ENCODE measurements at places on chromosomes 16 and 17.
A peak's percentile ranks its signal among the peaks of the same experiment; 100 is the strongest.

DNA sequence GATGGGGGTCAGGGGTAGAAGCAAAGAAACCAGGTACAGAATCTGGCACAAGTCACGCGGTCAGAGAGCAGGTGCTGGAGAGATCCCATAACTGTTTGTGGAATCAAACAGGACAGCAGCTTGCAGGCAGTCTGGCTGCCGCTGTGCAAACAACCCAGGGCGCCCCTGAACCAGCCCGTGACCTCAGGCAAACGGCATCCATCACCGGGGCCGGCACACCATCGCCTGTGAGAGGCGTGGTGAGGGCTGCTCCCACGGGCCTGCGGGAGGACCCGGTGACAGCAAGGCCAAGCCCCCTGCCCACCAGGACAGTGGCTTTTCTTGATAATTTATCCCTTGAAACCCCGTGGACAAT lies 47.9 kb downstream of the CBFA2T3 start:
- no peak for DNase-seq

DNA sequence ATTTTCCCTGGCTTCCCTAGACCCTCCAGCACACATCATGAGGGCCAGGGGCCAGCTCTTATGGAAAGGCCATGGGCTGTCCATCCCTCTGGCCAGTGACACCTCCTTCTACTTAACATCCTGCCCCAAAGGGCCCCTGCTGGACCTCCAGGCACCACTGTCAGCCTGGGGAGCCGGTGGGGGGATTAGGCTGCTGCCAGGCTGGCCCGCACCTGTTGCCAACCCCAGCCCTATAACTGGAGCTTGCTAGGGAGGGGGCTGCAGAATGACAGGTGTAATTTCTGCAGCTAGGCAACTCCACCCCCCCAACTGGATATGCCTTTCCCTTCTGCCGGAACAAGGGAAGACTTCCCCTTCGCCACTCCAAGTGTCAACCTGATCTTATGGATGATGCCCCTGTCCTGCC lies 12.5 kb downstream of the RARA start:
- no peak for DNase-seq

DNA sequence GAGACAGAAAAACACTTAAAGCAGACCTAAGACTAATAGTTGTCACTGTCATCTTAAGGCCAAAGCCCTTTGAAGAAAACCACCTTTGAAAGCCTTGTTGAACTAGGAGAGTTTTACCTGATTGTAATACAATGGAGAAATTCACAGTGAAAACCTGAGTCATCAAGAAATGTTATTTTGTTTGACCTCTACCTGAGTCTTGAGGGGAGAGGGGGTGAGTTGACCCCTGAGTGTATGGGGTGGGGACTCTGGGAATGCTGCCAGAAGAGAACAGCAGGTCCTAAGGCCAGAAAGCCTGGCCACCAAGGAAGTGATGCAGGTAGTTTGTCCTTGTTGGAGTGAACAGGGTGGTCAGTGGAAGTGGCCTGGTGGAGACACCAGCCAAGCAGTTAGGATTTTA lies 204.3 kb downstream of the SPECC1 start:
- no peak for DNase-seq

DNA sequence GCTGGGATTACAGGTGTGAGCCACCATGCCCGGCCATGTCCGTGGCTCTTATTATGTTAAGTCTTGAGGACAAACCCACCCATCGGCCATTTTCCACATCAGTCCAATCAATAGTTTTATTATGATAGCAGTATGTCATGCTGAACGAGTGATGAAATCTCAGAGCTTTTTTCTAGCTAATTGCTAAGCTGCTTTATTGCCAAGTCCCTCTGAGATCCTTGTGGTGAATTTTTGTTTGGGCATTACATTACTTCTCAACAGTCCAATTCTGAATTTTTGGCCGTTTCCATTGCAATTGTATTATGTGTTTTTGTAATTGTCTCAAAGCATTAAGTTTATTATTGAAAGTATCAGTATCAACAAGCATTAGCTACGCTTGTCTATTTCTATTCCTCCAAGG lies 10.9 kb downstream of the RNF112 start:
- no peak for DNase-seq

GRCh38 chr16:1993731-1994131 lies 4.0 kb downstream of the SYNGR3 start:
- DNase-seq: no peak

- DNase-seq: no peak
These were observed 278.9 kb upstream of the TNRC6C start for GRCh38 chr17:77679589-77679988.

- no peak for DNase-seq
These were observed 208.5 kb downstream of the STX8 start for GRCh38 chr17:9367156-9367555.

DNA sequence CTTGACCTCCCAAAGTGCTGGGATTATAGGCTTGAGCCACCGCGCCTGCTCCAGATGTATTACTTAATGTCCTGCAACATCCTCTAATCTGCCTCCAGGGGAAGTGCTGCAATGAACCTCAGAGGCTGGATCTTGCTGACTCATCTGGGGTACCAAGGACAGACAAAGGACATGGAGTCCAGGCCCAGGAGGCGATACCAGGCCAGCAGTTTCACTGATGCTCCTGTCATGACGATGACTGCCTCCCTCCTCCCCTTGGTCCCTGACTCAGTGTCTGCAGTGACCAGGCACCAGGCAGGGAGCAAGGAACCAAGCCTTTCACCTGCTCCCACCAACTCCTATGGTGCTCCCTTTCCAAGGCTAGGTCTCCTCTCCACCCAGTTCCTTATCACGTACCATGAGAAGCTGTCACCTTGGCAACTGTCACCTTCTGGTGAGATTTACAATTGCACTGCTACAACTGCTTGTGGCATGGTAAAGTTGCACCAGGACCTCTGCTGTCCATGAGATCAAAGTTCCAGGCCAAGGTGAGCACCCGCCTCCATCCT lies 21.6 kb upstream of the PHOSPHO1 start:
- peak; percentile 75 for DNase-seq

- no peak for DNase-seq
These were observed 571.0 kb upstream of the EEF2KMT start for GRCh38 chr16:5668553-5668952.

DNA sequence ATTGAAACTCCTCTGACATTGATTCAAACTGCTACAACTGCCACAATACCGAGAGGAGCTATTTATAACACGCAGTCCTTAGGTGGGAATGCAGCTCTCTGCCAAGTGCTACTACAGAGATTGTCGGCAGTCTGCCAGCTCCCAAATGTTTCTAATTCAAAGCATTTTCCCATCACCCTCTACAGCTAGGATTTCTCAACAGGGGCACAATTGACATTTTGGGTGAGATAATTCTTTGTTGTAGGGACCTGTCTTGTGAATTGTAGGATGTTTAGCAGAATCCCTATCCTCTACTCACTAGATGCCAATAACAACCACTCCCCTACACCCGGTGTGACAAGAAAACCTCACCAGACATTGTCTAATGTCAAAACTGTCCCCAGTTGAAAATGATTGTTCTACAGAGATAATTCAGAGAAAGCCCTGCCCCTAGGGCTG lies 7.8 kb upstream of the N4BP1 start:
- no peak for DNase-seq

DNA sequence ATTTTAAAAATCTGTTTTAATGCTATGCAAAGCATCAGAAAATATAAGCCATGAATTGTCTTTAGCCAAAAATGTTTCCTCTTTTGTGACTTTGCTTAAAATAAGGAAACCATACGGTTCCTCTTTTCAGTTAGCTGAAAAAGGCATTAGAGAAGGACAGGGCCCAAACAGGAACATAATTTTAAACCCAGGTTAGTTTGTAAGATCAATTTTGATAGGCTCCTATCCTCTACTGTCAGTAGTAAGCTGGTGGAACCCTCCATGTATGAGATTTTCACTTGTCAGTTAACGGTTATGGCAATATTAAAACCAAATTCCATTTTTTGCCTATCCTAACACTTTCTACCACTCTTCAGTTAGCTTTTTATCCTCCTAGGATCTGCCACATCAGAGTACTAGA lies 4.3 kb downstream of the EVI2B start:
- DNase-seq: no peak

- DNase-seq: no peak
These were observed 15.7 kb upstream of the MTSS2 start for GRCh38 chr16:70701596-70701995.

- DNase-seq: no peak
These were observed 121.5 kb downstream of the CCDC182 start for GRCh38 chr17:57623620-57624019.

GRCh38 chr16:76705892-76706291 lies 428.7 kb downstream of the CNTNAP4 start:
- no peak for DNase-seq

GRCh38 chr17:10744501-10745000 lies 14.7 kb upstream of the TMEM220 start:
- no peak for DNase-seq

DNA sequence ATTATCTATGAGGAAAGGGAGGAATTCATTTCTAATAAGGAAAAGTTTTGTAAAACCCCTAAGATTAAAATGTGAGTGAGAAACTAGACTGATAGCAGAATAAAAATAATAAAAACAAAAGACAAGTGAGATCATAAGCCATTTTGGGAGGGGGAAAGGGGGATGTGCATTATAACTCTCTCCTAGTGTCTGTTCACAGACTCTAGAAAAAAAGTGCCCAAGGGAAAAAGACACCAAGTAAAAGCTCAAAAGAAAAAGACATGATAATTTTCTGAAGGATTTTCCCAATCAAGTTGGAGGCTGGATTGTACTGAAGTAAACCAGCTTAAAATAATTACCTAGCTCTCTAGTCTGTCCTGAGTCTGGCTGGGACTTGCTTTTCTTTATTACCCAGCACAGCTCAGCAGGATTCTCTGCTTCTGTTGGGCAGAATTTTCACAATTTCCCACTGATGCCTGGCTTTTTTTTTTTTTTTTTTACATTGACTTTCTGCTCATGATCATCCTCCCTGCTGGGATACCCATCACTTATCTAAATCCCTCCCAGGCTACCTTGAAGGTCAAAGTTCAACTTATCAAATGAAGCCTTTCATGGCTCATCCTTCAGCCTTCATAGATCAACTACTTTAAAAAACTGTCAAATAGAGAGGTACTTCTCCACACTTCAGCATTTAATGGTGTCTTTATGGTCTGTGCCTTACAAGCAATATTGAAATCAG lies 124.2 kb upstream of the KCNJ16 start:
- no peak for DNase-seq

- DNase-seq: peak; percentile 30
These were observed 489 bp downstream of the ZC3H18 start for GRCh38 chr16:88570691-88571092.

GRCh38 chr17:44788139-44788538 lies 29.4 kb downstream of the ADAM11 start:
- no peak for DNase-seq

Data from hematopoietic multipotent progenitor cell treated with erythropoietin and hydrocortisone succinate and interleukin-3 and kit ligand, for 17 days (in vitro differentiated cells).